T-helper 17 cell (primary cell): ENCODE measurements at places on chromosomes 1 and 21. TPM values are rescaled to one million over a fixed set of nuclear protein-coding genes. Genes with fewer than 3 reads are reported as not detected.

Gene SRM
- 37.5 TPM for total RNA-seq

Gene TOMM20
- 112 TPM for total RNA-seq

GRCh38 chr1:109546311-109547109 lies 1.9 kb upstream of the GNAI3 start:
- H3K27ac ChIP-seq: peak overlapping the region; percentile 99
- DNase-seq: peak; percentile 73
- H3K27me3 ChIP-seq: no peaks in the 10 kb centered on the region

DNA sequence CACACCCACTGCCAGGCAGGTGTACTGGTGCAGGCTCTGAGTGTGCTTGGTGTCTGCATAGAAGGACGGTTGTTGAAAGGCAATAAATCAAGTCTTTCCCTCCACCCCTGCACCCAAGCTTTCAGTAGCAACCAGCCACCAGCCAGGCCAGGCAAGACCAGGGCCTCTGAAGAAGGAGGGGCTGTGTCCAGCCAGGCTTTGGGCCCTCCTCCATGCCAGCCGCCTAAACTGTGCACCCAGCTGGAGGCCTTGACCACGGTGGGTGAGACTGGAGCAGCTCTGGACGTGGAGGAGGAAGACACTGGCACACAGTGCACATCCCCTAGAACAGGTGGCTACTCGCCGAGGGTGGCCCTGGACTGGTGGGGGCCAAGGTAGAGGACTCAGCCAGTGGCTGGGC lies 4.9 kb downstream of the OLIG2 start:
- H3K4me1 ChIP-seq: peaks cover 25% of the 10 kb centered on the region
- H3K27ac ChIP-seq: no peak overlapping the region
- H3K4me3 ChIP-seq: no peak overlapping the region
- DNase-seq: no peak
- H3K36me3 ChIP-seq: no peaks in the 10 kb centered on the region

DNA sequence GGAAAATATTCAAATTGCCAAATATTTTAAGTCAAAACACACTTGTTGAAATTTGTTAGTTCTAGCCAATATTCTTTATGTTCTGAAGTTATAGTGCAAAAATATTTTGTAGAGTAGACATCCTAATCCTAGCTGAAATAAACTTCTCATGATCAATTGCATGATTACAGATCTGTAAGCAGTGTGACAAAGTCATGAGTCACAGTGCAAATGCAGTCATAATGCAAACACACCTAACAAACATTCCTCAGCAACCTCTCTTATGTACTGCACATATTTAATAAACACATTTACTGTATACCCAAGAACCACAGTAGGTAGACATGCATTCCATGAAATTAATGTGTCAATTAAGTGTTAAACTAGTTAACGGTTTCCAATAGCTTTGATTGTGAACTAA lies 1857.4 kb downstream of the NCAM2 start:
- no peak for DNase-seq
- H3K4me3 ChIP-seq: no peak overlapping the region
- H3K36me3 ChIP-seq: no peaks in the 10 kb centered on the region
- peaks cover 2% of the 10 kb centered on the region for H3K4me1 ChIP-seq
- no peaks in the 10 kb centered on the region for H3K27me3 ChIP-seq

DNA sequence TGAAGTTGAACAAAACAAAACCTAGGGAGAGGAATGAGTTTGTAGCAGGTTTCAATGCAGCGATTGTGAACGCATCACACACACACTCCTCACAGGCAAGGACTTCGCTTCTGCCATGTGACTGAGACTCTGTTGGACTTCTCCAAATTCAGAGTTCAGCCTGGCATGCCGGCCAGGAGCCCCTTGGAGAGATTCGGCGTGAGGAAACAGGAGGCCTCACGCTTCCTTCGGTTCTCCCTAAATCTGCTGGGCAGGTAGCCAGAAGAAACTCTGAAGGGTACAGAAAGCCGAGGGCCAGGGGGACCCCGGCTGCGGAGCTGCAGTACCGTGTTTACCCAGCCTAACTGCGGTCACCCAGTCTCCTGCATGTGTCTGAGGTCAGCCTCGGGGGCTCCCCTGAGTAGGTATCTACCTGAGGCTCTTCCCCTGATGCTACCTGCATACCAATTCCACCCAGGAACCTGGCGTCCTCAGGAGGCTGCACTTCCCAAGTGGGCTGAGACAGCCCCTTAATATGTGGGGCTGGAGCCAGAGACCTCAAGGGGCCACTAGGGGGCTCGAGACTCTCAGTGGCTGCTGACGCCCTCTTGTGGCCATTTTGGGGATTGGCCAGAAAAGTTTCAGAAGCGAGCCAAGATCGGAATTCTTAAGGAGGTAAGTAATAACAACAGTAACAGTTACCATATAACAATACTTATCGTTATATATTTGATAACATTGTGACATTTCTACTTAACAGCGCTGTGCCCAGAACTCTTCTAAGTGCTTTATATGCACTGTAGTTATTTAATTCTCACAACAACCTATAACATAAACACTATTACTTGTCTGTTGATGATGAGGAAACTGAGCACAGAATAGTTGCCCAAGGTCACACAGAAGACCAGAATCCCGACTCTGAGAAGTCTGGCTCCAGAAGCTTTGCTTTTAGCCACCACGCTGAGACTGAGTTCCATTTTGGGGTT lies 2.7 kb upstream of the ANXA9 start:
- H3K4me3 ChIP-seq: peak overlapping the region; percentile 69
- DNase-seq: peak; percentile 72
- no peaks in the 10 kb centered on the region for H3K36me3 ChIP-seq
